ENCODE measurements at places on chromosomes 11 and 22.

DNA sequence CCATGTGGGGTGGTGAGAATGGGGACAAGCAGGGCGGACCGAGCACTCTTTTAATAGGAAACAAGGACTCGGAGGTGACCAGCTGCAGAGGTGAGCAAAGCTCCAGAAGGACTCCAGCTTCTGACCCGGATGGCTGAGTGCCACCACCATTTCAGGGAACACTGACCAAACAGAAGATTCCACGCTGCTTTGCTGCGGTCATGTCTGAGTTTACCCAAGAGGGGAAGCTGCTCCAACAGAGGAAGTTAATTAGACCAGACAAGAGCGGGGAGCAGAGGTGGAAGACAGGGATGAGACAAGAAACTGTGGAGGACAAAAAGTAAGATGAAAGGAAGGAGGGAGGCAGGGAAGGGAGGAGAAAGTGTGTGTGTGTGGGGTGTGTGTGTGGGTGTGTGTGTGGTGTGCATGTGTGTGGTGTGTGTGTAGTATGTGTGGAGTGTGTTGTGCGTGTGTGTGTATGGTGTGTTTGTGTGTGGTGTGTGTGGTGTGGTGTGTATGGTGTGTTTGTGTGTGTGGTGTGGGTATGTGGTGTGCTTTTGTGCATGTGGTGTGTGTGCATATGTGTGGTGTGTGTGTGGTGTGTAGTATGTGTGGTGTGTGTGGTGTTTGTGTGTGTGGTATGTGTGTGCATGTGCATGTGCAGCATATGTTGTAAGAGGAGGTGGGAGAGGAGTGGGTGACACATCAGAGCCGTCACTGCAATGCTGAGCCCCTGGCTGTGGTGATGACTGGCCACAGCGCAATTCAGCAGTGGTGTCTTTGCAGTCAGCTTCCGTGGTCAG is 82.2 kb upstream of the AKIP1 start:
- no peak for DNase-seq

DNA sequence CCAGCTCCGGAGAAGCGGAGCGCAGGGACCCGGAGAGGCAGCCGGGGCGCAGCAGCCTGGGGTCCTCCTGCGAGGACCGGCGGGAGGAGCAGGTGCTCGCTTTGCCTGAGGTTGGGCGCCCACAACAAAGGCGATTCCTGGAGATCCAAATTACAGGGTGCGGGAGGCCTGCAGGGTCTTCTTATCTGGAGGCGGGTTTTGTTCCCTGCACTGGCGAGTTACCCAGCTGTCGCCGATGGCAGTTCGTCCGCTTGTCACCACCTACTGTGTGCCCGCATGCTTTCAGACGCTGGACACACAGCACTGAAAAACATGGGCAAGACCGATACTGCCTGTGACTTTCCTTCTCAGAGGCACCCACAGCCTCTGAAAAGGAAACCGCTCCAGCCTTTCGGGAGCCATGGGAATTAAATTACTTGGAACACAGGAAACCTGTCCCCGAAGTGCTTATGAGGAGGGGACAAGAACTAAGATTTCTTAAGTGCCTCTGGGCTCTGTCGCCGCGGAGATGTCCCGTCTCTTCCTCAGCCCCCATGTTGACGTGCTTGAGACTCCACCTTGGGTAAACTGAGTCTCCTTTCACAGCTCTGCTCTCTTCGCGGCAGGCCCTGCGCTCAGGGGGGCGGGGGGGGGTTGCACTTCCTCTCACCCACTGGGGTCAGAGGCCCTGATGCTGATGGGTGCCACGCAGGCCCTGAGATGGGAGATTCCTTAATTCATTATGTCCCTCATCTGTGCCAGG is 1.3 kb upstream of the ZFTA start:
- no peak for DNase-seq

DNA sequence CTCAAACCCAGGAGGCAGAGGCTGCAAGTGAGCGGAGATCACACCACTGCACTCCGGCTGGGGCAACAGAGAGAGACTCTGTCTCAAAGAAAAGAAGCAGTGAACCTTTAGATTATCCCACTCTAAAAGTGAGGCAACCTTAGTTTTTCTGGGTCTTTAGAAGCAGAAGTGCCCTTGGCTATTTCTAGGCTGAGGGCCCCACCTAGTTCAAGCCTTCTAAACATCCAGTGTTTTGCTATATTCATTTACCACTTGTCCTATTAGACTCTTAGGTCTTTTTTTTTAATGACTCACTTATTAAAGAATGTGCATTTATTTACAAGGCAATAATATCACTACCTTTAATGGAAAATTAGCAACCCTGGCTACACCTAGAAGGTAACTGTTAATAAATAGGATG is 16.7 kb upstream of the EHF start:
- DNase-seq: no peak

DNA sequence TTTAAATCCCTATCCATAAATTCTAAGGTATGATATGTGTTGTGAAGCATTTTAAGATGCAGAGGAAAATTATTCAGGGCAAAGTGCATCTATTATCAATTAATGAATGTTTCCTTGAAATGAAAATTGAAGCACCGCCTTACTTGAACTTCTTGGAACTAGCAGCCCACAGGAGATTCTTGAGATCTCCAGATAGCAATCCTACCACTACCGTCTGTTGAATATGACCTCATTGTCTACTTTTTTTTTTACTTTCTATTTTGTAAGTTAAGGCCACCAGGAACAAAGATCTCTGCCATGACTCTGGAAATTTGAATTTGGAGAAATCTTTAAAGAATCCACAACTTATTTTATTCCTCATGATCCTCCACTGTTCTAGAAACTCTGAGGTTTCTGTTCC is 808.7 kb downstream of the KCNA4 start:
- DNase-seq: no peak

DNA sequence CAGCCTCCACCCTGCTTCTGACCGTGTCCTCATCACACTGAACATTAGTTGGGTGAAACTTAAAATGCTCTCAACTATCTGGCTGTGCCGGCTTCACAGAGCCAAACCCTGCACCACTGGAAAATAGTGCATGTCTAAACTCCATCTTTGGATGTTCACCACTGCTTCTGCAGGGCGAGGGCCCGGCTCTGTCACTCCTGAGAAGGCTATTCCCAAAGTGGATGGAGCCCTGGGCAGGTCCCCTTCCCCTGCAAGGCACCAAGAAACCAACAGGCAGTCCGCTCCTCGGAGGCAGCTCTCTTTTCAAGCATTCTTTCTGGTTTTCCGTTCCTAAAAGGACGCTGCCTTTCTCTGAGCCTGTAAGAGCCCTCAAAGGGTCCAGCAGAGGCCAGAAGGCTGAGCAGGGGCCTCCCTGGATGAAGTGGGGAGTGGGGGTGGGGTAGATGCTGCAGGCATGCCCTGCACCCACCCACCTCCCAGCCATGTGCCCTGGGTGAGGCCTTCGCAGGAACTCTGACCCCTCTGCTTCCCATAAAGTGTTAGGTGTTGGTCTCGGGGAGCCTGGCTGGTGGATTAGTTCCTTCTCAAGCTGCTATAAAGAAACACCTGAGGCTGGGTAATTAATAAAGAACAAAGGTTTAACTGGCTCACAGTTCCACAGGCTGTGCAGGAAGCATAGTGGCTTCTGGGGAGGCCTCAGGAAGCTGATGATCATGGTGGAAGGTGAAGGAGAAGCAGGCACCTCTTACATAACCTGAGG is 23.3 kb downstream of the LINC01488 start:
- DNase-seq: no peak

DNA sequence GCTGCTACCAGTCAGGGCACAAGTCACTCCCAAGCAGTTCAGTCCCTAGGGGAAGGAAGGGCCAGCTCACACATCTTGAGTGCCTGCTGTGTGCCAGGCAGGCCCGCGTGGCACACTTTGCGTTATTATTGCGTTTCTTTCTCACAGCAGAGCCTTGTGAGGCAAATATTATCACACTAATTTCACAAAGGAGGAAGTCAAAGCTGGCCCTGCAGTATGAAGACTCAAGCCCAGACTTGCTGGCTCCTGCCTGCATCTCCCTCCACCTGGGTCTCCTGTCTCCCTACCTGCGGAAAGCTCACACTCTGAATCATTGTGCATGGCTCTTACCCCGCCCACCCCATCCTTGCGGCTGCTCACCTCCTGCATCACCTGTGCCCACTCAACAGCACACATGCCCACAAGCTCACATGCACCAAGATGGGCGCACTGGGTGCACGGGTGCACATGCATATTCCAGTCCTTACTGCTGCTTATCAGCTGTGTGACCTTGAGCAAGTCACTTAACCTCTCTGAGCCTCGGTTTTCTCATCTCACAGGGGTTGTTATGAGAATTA is 31.7 kb upstream of the P2RY2 start:
- DNase-seq: no peak

DNA sequence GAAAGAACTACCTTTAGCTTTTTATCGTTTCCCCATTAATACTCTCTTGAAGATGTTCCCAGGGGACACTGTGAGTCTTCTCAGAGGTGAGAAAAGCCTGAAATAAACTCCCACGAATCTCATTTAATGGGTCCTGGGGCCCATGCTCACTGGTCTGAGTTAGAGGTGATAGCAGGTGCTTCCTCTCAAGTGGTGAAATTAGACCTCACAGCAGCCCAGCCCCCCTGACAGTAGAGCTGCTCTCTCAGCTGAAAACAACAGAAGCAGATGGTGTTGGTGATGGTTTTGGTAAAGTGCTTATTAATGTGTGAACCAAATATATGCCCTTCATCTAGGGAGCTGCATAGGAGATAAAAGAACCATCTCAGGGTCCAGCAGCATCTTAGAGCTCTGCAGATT is 76.8 kb upstream of the VPREB1 start:
- no peak for DNase-seq

- no peak for DNase-seq
Measured at GRCh38 chr22:50302564-50302963, 4.9 kb downstream of the PLXNB2 start.

DNA sequence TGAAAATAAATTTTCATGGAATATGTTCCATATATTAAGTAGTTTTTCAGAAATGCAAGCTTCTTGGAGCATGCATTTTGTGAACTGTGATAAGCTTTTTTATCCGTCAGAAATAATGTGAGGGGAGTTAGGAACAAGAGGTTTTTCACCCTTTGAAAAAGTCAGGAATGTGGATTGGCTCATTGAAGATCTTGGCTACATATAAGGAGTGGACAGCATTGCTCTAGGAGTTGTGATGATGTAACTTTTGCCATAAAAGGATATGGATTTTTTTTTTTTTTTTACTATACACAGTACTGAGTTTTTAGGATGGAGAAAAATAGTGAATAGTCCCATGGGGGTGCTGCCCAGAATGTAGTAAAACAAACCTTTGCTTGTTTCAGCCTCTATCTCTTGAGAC is 180.2 kb downstream of the NAV2 start:
- no peak for DNase-seq

DNA sequence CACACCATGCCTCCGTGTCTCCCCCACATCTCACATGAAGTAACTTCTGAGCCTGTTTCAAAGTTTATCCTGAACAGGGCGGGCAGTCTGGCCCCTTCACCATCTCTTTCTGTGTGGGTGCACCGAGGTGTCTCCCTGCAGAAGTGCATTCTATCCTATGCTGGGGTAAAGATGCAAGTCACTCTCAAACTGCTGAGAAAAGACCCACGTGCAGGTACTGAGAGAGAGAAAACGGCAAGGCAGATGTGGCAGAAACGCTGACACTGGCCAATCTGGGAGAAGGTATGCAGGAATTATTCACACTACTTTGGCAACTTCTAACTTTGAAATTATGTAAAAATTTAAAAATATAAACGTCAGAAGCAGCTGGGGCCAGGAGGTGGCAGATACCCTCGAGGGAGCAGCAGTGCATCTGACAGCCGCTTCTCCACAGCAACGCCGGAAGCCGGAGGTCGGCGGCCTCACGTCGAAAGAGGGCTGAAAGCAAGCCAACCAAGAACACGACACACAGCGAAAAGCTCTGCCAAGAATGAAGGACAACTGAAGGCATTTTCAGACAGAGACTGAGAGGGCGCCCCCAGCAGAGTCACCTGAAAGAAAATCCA is 34.2 kb upstream of the MOB2 start:
- no peak for DNase-seq

GRCh38 chr11:121488170-121488569 is 35.4 kb upstream of the SORL1-AS1 start:
- no peak for DNase-seq

GRCh38 chr11:73359341-73359740 is 16.9 kb upstream of the RELT start:
- no peak for DNase-seq
